A549 treated with dexamethasone at 1 μM for 4 hours (cell line): ENCODE measurements at places on chromosomes 7 and 10. TPM values are rescaled to one million over a fixed set of nuclear protein-coding genes. Genes with fewer than 3 reads are reported as not detected.

The SLC26A3 gene
- total RNA-seq, result 0.07 TPM in 1 of 5 replicates, not detected in the others

The GIMAP4 gene
- not detected in 5 replicates for total RNA-seq

The PAPOLB gene
- not detected in 5 replicates for total RNA-seq

The RBAK gene
- 5.7 to 7.8 TPM (median 6.5 TPM) in 5 replicates for total RNA-seq

The VPS41 gene
- total RNA-seq, result 20.8 to 31.4 TPM (median 26.7 TPM) in 5 replicates

The CALHM3 gene
- 0.22 to 0.42 TPM (median 0.31 TPM) in 5 replicates for total RNA-seq

The DMBT1 gene
- total RNA-seq, result 0.24 to 0.33 TPM (median 0.29 TPM) in 5 replicates

The SFTPA2 gene
- total RNA-seq, result not detected in 5 replicates

The OR6V1 gene
- not detected in 5 replicates for total RNA-seq

The RADIL gene
- 1.2 to 1.9 TPM (median 1.7 TPM) in 5 replicates for total RNA-seq

The IFIT1B gene
- not detected in 5 replicates for total RNA-seq
